ENCODE measurements at places on chromosomes 11 and 22.
A peak's percentile ranks its signal among the peaks of the same experiment; 100 is the strongest.

DNA sequence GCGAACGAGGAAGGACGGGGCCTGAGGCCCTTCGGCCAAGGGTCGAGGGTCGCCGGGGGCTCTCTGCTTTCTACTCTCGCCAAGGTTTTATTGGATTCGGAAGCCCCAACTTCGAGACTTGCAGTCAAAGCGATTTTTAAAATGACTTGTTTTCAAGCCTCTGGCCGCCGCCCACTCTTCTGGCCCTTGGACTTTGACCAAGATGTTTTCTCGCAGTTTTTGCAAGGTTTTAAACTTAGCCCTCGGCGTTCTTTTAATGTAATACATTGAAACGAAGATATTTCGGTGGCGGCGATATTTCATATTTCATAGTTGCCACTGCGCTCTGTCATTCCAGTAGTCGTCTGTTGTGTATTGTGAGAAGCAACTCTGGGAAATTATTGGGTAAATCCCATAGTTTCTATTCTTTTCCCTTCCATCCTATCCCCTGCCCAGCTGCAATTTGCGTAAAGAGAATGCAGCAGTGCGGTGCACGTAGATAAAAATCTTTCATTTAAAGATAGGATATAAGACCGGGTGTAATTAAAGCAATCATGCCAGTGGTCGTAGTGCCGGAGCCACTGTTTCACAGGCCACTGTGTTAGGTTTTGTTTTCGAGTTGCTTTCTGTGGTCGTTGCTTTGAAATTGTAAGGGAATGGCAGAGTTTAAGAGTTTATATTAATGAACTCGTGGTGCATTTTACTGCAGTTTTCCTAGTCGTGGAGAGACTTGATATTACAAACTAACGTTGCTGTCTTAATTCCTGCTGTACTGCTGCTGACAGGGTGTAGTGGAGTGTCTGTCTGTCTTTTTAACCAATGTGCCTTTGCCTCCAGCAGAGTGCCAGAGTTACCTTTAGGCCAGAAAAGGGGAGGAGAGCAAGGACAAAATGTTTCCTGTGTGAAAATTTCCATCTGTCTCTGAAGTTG lies 702 bp downstream of the BIRC2 start:
- peak; percentile 84 for DNase-seq

DNA sequence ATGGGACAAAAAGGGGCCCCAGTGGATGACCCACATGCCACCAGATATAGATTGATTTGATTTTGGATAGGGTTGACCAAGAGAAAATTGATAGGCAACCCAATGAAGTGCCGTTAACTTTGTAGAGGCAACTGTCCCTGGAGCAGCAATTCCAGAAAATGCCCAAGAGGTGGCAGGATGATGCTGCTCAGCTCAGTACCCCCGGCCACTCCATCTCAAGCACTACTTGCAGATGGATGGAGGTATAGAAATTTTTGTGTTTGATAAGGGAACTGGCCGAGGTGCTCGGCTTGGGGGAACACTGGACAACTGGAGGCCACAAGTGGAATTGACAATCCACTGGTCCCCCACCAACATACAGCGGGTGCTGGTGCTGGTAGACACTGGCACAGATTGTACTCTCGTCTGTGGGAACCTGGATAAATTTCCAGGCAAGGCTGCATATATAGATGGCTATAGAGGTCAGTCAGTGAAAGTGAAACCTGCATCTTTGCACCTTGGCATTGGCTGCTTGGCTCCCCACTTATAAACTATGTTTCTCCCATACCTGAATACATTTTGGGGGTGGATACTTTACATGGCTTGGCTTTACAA lies 86.3 kb downstream of the CCDC83 start:
- peak; percentile 76 for DNase-seq

DNA sequence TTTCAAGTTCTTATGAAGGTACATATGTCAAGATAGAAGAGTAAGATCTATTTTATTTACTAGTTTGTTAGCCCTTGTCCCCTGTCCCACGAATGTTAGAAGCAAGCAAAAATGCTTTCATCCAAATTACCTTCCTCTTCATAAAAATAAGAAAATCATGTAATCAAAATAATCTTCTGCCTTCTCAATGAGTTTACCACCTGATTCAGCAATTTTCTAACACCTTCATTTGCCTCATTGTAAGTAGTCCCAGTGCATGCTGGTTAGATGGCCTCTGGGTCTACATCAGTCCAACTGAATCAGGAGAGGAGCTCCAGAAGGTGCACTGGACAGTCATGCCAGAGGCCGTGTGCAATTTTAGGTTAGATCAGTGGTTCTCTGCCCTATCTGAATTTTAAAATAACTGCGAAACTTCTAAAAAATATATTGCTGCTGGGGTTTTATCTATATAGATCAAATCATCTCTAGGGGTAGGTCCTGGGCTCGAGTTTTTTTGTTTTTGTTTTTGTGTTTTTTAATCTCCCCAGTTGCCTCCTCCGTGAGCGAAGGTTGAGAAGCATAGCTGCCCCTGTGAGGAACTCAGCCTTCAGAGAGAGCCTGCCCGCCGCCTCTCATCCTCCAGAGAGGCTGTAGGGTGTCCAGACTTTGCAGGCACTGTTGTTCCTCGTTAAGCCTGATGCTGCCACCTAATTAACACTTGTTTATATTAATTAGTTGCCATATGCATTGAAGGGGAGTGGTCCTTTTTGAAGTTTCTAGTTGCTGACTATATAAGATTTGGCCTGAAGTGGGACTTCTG lies 32.2 kb downstream of the C22orf31 start:
- no peak for DNase-seq

GRCh38 chr11:77086521-77087472 lies 15.8 kb upstream of the OMP start:
- DNase-seq: peak; percentile 89

- DNase-seq: no peak
Observed at GRCh38 chr11:32138902-32139301, 48.0 kb downstream of the RCN1 start.

DNA sequence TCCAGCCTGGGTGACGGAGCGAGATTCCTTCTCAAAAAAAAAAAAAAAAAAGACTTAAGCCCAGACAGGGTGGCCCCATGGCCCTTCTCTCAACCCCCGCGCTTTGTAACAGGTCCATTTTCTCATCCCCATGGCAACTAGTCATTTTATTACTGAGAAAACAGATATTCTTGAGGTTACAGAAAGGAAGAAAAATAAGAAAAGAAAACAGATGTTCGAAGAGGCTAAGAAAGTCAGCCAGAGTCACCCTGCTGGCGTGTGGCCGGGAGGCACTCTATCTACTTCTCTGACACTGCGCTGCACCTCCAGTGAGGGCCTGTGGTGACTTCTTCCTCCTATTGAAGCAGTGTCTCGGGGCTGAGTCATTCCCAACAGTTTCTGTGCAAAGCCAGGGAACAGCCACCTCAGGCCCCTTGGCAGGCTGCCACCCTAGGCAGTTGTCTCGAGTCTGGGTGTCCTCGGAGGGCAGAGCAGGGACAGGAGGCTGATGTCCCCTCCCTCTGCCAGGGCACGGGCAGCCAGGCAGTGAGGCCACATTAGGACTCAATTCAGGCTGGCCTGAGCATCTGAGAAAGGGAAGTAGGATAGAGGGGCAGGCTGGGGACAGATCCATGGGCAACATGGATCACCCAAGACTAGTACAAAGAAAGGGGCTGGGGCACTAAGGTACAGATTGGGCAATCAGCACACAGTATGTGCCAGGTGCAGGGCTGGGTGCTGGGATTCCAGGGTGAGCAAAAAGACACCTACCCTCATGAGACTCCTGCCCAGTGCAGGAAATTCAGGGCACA lies 16.4 kb upstream of the SYVN1 start:
- DNase-seq: peak; percentile 85

DNA sequence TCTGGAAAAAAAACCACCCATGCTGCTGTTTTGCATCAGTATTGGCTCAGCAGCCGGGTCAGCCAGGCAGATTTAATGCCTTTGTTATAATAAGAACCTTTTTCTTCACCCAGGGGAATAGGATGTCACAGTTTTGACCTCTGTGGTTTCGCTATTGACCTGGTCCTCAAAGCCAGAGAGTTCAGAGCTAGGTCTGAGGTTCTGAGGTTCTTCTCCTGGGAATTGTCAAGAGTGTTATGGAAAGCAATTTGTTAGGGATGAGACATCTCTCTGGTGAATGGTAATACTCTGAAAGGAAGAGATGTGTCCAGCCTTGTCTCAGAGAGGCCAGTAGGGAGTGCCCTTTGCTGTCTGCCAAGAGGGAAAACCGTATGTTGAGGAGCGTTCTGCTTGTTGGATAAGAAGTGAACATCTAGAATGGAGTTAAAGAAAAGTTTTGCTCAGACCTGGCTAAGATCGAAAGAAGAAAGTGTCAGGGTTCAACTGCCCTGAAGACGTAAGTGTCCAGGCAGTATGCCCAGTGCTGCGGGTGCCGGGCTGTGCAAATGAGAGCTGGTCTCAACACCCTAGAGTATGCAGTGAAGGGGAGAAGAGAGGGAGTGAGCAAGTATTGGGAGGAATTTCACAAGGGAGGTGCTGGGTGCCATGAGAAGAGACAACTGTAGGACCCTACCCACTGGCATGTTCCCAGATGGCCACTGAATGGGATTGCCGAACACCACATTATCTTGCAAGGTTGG lies 150.9 kb upstream of the TTC12 start:
- DNase-seq: no peak

- DNase-seq: no peak
Observed at GRCh38 chr11:128450882-128451651, 136.3 kb downstream of the ETS1 start.

DNA sequence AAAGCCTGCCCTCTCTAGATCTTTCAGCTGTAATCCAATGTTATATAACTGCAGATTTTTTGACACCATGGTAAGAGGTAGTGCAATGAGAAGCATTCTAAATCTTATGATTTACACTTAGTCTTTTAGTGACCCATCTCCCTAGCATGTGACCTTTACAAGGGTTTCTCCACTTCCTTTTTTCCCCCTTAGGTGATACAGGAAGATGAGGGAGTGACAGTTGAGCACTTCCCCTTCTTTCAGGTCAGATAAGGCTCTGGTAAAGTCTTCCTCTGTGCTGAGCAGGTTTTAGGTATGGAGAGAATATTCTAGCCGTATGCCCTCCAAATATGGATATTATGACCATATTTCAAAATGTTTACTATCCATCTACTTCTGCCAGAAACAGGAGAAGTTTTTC lies 753.6 kb downstream of the JRKL start:
- no peak for DNase-seq

DNA sequence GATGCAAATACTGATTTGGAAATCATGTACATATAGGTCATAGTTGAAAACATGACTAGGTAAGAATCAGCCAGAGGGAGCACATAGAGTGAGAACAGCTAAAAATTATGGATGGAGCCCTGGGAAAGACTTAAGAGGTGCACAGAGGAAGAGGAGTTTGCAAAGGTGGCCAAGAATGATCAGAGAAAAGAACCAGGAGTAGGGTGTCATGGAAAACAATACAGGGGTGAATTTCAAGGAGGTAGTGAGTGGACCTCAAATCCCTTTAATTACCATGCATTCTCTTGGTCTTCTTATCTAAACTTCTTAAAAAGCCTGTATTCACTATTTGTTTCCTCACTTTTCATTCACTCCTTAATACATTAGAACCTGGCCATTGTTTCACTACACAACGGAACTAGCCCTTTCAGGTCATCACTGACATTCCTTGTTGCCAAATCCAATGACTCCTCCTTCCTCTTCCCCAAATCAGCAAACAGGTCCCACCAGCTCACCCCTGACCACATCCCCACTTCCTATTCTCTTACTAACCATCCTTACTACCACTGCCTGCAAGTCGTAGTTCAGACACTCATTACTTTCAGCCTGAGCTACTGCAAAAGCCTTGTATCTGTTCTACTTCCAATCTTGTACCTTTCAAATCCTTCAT lies 22.6 kb downstream of the BUD13 start:
- no peak for DNase-seq

DNA sequence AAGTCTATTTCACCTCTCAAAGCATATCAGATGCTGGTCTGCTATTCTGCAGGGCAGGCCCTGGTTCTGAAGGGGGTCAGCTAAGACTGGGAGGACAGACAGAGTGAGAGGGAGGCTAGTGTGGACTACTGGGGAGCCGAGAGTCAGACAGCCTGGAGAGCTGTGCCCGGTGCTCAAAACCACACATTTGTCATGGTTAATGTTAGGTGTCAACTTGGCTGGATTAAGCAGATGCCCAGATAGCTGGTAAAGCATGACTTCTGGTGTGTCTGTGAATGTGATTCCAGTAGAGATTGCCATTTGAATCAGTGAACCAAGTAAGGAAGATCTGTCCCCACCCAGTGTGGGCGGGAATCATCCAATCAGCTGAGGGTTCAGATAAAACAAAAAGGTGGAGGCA lies 102.6 kb downstream of the SNX19 start:
- DNase-seq: no peak

DNA sequence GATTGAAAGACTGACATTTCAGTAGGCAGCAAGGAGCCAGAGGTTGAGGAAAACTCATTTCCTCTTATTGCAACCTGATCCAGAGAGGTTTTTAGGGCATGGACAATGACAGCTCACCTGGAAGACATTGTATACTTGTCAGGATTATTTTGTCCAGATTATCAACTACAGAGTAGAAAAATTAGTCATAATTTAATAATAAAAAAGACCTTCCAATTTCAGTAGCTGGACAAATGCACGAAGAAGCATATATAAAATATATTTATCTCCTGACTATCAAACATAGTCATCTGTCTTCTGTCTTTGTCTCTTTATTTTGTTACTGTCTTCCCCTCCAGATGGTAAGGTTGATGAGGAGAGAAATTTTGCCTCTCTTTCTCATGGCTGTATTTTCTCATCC lies 330.6 kb upstream of the RAG2 start:
- no peak for DNase-seq

- no peak for DNase-seq
Observed at GRCh38 chr11:68269414-68270081, 2.2 kb downstream of the C11orf24 start.

DNA sequence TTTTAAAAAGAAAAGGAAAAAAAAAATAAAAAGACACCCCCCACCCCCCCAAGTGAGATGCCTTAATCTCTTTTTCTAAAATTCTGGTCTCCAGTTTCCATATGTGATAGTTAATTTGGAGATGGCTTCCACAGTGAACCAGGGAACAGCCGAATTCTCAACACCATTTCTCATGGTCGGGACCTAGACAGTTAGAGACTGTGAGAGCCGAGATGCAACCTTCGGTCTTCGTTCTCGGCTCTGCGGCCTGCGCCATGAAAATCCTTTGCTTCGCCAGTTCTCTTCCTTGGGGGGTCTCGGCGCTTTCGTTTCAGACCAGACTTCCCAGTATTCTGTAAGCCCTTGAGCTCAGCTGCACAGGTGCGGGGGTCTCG lies 723 bp downstream of the CACNG2 start:
- DNase-seq: no peak
